ENCODE measurements at places on chromosomes 7 and 10.

DNA sequence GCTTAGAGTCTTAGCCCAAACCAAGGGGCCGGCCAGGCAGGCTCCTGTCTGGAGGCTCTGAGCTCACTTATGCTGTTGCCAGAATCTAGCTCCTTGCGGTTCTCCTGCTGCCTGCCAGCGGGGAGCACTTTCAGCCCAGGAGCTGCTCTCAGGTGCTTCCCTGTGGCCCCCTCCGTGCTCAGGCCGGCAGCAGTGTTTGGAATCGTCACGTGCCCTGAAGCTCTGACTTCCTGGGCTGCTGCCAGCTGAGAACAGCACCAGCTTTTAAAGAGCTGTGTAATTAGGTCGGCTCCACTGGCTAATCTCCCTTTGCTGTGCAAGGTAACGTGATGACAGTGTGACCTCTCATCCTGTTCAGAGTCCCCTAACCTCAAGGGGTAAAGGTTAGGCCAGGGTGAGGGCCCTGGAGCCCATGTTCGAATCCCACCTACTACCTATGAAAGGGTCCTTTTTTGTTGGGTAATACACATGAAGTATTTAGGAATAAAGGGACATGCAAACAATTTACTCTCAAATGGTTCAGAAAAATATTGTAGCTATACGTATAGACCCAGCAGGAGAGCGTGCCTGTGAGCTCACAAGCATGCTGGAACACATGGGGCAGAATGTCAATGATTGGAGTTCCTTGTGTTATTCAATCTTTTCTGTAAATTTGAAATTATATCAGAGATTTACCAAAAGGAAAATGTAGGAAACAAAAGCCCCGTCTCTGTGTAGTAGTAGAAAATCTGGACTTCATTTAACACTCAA is 16.6 kb downstream of the ZNF862 start:
- DNase-seq = no peak

GRCh38 chr7:24922099-24922773 is 57.7 kb downstream of the OSBPL3 start:
- DNase-seq = no peak

DNA sequence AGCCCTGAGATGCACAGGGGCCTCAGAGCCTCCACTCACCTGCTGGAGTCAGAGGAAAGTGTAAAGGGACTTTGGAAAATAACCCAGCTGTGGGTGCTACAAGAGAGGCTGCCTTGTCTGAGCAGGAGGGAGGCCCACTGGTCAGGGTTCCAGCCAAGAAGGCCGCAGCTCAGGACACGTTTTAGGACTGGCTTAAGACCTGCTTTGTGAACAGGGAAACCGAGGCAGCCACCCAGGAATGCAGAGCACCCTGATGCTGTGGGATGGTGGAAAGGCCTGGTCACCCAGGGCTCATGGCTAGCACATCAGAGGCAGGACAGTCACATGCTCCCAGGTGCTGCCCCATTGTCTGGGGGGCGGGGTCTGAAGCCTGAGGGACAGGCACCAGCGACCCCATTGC is 38.9 kb upstream of the CHST15 start:
- DNase-seq = no peak

DNA sequence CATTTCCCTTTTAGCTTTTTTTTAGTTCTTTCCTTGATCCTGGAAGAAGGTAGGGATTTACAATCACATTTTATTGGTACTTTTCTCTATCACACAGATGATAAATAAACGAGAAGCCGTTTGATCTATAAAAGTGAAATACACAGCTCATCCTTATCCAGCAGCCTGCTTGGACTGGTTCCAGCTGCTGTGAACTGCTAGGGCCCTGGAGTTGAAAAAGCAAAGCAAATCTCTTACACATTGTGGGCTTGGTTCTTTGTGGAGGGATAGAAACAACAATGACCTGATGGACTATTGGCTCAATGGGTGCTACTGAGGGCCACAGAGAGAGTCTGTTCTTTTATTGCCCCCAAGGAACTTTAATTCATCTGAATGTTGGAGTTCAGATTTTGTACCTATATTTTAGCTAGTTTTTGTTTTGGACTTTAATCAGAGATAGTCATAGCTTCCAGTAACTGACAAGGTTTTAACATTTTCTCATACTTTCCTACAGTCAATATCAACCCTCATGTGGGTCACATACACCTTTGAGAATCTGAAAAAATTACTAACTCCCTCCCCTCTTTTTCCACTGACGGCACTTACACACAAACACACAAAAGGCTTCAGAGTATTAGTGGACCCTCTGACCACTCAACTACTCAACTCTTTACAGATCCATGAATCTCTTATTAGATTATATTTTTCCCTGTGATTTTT is 91.6 kb upstream of the CCDC6 start:
- DNase-seq = no peak

- DNase-seq = no peak
Observed at GRCh38 chr7:28530803-28531175, 118.5 kb downstream of the CREB5 start.

GRCh38 chr10:18436902-18437301 is 214.5 kb downstream of the NSUN6 start:
- no peak for DNase-seq

DNA sequence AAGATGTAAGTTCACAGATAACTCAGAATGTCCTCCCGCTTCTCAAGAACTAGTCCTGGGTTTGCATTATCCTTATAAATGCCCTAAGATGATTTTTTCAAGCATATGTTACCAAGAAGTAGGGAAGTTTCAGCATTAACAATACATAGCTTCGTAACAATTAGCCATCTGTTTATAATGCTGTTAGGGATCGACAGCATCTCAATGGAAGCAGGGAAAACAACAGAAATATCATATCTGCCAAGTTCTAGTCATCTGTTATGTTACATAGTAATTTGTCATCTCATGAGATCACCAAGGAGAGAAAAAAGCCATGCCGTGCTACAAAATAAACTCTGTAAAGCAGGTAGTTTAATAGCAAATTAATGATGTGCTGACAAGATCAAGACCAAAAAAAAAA is 731.5 kb upstream of the C7orf33 start:
- no peak for DNase-seq

GRCh38 chr10:5159126-5159525 is 25.8 kb downstream of the AKR1C8 start:
- no peak for DNase-seq

DNA sequence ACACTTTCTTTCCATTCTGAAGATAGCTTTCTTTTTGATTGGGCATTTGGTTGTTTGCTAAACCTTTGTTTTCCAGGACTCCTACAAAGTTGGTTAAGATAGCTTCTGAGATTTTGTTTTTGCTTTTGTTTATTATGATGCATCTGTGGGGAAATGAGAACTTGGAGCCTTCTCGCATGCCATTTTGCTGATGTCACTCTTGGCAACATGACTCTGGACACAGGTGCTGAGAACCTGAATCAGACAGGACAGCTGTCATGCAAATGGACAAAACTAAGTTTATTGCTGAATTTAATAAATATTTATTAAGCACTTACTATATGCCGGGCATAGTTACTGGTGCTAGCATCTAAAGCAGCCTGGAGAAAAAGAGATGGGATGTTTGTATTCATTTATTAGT is 274.1 kb downstream of the ZEB1 start:
- no peak for DNase-seq

DNA sequence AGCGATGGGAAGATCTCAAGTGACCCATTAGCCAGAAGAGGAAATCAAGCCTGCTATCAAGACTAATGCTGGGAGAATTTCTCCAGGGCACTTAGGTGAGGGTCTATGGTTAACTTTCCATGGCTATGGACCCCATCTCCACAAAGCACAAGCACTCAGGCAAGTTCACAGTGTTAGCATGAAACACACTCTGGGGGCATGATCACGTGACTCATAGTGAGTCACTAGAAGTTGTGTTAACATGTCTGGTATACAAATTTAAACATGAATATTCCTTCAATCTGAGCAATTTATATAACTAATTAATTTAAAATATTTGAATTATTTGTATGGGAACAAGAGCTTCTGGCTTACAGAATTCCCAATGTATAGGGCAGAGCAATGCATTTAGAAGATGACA is 131.8 kb downstream of the FAM204A start:
- no peak for DNase-seq

DNA sequence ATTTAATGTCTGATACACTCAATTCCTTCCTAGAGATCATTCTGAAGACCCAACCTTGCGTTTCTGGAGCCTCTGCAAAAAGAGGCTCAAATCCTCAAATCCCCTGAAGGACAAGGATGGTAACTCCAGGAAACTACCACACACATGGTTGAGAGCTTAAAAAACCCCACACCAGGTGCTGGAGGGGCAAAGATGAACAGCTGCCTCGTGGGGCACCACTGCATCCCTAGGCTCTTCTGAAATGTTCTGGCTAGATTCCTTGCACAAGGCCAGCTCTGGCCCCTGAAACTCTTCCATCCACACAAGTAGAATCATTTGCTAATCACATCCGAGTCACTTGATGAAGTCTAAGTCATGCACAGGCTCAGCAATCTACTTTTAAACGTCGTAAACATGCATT is 286.6 kb downstream of the ELMO1 start:
- no peak for DNase-seq

DNA sequence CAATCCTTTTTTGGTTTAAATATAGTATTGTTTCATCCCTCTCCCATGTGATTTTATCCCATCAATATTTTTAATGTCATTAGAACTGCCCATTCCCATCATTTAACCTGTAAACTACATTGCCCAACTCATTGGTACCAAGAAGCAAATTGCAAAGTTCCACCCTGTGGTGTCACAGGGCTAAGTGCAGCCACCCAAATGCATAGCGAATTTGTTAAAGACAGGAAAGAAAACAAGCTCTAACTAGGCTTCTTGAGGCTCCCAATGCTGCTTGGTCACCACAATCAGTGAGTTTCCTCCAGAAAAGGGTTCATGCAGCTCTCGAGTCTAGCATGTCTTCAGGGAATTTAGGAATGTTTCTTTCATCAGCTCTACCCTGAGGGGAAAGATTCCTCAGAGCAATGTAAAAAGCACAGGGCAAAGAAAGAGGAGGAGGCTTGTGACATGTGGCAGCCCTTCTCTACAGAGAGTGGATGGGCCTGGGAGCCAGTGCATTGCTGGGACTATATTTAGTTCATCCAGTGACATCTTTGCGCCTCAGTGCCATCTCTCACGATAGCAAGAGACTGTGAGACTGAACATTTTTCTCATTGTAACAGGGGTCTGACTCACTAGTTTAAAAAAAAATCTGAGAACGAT is 58.1 kb downstream of the CAV1 start:
- no peak for DNase-seq

DNA sequence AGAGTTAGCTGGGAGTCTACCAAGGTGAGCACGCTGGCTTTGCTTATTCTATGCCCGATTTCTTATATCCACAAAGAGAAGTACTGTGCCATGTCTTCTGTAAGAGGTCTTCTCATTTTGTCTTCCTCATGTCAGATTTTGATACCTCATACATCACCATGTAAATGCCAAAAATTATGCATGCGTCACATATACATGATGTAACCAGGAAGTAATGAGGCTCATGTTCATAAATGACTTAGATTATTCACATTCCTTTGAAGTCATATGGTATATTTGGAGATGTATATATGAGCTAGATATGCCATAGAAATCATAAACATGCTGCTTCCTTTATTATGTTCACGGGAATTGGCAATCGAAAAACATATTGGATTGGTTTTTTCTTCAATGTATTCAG is 97.7 kb upstream of the CELF2 start:
- DNase-seq = no peak

DNA sequence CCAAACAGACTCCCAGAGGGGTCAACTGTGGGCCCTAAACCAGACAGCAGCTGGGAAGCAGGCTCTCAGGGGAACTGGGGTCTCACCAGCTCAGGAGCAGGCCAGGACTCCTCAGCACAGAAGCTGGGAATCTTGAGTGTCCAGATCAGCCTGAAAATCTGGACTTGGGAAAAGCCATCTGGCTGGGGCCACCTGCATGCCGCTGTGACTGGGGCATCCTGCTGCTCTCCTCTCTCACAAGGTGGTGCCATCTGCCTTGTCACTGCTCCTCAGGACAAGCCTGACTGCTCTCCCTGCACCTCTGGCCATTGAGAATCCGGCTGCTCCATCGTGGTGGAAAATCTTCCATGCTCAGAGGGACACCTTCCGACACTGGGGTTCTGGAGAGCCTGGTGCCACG is 141.4 kb downstream of the PLPP4 start:
- DNase-seq = no peak

GRCh38 chr7:112064627-112065385 is 141.4 kb downstream of the DOCK4 start:
- no peak for DNase-seq

- no peak for DNase-seq
Observed at GRCh38 chr10:36630267-36630666, 495.1 kb upstream of the ANKRD30A start.

DNA sequence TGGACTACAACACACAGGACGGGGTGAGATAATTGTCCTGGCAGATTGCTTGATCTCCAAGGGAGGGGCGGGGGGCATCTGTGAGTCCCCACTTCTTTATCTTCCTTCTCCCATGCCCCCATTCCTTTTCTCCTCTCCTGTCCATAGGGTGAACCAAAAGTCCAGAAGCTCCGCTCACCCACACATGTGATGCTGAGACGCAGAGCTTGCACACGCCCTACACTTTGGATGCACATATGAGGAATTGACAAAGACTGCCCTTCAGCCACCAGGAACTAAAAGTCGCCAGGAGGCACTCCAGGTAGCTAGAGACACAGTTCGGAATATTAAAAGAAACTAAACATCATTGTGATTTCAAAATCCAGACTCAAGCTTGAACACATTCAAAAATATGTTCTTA is 112.7 kb upstream of the FGFR2 start:
- no peak for DNase-seq

- DNase-seq = no peak
Observed at GRCh38 chr10:98696516-98696915, 249.8 kb upstream of the HPS1 start.

GRCh38 chr7:44969701-44970522 is 8.9 kb downstream of the MYO1G start:
- DNase-seq = no peak

- no peak for DNase-seq
Observed at GRCh38 chr7:30764030-30764975, 6.9 kb upstream of the MINDY4 start.

DNA sequence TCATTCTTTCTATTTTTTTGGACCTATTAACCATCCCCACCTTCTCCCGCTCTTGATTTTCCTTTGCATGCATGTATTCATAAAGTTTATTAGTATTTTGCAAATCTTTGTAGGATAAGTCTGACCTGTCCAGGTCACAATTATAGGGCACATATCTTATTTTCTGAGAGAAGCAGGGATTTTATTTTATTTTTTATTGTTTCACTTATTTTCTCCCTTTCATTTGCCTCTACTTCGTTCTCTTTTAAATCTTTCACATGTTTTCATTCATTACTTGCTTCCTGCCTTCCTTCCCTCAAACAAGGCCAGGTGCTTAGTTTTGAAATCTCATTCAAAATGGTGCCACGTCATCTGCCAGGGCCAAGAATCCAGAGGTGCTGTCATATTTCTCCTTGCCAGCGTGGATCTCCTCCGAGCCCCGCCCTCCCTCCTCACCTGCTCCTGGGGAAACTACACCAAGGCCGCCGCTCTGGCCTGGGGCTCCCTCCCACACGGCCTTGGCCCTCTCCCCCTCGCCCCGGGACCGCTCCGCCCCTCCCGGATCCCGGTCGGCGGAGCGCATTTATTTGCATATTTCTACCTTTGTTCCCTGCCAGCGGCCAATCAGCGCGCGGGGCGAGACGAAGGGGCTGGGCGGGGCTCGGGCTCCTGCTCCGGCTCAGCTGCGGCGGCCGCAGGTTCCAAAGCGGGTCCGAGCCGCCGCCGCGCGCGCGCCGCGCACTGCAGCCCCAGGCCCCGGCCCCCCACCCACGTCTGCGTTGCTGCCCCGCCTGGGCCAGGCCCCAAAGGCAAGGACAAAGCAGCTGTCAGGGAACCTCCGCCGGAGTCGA is at the start of gene TSPAN13:
TSPAN13 (plus strand) TSS at position 654 of the 830 bp plus-strand sequence. CDS start 213 bp downstream, outside the sequence.
- DNase-seq = no peak

All from central memory CD8-positive, alpha-beta T cell (primary cell).